Activated B cell treated with CpG ODN at 0.5 μM for 24 hours (primary cell): ENCODE measurements at places on chromosomes 12 and 14. TPM values are rescaled to one million over a fixed set of nuclear protein-coding genes. Genes with fewer than 3 reads are reported as not detected.

C12orf43 gene
- total RNA-seq = 23.7 and 24.8 TPM in 2 replicates

POTEG gene
- not detected in 2 replicates for total RNA-seq

DHRS1 gene
- 32.5 and 33.9 TPM in 2 replicates for total RNA-seq

MYBPC1 gene
- total RNA-seq = not detected in 2 replicates

IAPP gene
- not detected in 2 replicates for total RNA-seq

- no peak for DNase-seq
These were observed 740.9 kb downstream of the GALC start for GRCh38 chr14:87252103-87252502.

GRCh38 chr14:34398024-34398423 lies 64.0 kb downstream of the SPTSSA start:
- no peak for DNase-seq

GRCh38 chr12:42809226-42809625 lies 219.7 kb upstream of the PRICKLE1 start:
- no peak for DNase-seq

- no peak for DNase-seq
These were observed 19.8 kb upstream of the DHRS4 start for GRCh38 chr14:23933742-23934128.

DNA sequence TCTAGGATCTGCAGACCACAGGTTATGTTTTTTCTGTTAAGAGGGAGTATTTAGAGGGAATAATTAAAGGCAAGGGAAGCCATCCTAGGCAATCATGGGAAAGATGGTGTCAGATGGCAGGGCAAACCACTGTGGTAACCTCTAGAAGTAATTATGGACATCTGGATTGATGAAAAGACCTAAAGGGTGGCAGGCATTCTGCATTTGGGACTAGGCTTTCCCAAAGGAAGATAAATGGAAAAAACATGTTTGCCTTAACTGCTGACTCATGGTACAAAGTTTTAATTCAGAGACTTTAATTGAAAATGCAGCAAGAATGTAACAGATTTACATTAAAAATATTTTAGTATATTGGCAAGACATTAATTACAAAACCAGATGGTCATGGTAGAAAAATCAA lies 88.1 kb downstream of the TMEM30B start:
- no peak for DNase-seq

DNA sequence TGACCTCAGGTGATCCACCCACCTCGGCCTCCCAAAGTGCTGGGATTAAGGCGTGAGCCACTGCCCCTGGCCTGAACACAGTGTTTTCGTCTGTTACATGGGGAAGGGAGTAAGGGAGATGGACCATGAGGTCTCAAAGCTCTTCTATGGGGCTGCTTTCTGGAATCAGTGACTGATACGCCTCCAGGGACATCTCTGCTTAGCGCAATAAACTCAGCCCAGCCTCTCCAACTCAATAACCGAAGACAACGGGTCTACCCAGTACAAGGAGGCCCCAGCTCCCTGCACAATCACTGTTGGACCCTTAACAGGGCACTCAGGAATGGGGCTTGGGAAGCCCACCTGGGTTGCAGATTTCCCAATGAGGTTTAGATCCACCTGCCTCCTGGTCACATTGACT lies 42.6 kb upstream of the CHGA start:
- no peak for DNase-seq

GRCh38 chr14:87067591-87067990 lies 925.4 kb downstream of the GALC start:
- no peak for DNase-seq

GRCh38 chr14:104113631-104114420 lies 24.6 kb upstream of the KIF26A start:
- no peak for DNase-seq

DNA sequence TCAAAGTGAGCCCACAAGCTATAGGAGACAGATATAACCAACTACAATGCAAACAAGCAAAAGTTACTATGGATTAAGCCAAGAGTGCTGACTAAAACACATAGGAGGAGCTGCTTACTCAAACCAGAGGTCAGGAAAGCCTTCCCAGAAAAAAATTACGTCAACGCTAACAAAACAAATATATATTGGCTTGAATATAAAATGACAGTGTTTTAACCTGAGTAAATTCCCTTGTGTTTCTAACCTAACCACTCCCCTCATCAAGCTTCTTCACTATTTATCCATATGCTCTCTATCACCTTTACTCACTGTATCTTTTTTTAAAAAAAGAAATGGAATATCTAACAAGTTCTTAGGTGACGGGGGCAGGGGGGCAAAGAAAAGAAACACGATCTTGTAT lies 115.9 kb downstream of the MED13L start:
- no peak for DNase-seq

- DNase-seq = no peak
These were observed 260.9 kb upstream of the USP15 start for GRCh38 chr12:61999311-61999710.

- DNase-seq = no peak
These were observed 41.9 kb upstream of the BEGAIN start for GRCh38 chr14:100629098-100629497.

DNA sequence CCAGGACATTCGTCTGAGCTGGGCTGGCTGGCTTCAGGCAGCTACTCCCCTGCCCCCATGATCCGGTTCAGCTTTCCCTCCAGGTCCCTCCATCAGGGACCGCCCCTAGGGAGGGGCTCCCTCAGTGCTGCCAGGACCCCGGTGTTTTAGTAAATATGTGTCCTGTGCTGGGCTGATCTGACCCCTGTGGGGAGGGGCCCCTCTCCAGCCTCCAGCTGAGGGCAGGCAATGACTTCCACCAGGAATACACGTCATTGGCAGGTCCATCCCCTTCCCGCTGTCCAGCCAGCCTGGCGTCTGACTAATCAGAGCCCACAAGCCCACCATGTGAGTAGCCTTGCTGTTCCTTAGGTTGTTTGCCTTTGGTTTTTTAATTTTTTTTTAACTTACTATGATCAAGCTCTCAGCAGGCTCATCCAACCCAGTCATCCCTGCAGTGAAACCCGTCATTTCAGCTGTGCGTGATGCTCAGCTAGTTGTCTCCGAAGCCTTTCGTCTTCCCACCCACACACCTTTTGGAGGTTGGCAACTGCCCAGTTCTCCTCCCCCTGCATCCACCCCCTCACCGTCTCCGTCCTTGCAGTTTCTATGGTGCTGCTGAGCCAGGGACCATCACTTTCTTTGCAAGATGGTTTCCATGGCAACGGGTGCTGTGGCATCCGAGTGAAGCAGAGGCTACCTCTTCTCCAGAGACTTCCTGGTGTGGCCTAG lies 16.0 kb upstream of the SERPINA4 start:
- no peak for DNase-seq

DNA sequence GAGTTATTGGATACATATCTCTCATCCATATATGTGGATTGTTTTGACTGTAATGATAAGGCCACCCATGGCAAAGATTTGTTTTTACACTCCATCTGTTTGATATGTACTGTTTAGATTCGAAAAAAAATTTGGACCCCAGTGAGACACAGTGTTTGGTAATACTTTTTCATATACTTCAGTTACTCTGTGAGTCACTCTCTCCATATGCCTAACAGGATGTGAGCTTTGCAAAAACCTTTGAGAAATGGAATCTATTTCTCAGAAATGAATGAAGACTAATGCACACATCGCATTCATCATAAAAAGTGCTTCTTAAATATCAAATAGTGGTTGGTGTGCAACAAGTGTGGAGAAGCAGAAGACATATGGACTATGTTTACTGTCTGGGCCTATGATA lies 781.5 kb downstream of the SLC6A15 start:
- DNase-seq = no peak

GRCh38 chr14:64758025-64758521 lies 53.8 kb downstream of the PLEKHG3 start:
- no peak for DNase-seq

DNA sequence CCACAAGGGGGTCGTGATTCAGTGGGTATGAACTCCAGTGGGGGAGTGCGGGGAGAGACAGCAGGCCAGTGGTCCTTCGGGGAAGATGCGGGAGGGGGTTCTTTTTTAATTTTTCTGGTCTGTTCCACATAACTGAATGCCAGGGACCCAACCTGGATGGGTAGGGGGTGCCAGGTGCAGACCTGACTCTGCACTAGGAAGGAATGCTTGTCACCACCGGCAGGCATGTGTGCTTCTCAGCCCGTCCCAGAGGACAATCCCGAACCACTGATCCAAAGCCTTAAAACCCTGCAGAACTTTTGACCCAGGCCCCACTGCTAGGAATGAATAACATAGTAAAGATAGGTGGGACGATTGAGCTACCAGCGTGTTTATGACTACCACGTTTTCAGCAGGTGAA lies 72.0 kb downstream of the DIO3 start:
- no peak for DNase-seq

DNA sequence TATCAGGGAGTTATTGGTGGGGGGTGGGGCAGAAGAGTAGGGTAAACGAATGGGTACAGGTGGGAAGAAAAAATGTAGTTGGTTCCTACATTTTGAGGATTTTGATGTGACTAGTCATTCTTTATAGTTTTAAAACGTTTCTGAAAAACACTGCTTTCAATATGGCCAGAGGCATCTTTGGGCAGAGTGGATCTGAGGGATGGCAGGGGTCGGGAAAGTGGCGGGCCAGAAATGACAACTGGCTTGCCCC lies 527 bp upstream of the ATP23 start:
- no peak for DNase-seq

DNA sequence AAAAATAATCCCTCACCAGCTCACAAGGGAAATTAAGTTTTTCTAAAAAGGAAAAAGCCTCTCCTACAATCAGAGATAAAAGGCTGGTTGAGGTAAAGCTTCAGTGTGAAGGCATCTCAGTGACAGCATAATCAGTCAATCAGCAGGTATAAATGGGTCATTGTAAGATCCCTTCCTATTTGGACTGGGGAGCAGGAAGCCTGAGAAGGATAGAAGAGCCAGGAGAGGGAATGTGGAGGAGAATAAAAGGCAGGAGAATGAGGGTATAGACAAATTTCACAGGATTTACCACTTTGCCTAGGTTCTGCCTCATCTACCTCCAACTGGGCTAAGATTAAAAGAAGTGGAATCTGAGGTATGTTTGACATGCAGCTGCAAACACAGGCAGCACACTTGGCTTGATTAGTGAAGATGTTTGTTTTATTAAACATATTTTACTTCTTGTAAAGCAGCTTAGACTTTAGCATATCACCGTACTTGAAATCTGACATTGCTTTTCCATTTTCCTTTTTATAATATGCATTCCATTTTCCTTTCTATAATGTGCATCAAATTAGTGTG lies 479.1 kb upstream of the USP15 start:
- DNase-seq = no peak

GRCh38 chr14:53316504-53316903 lies 163.4 kb upstream of the DDHD1 start:
- no peak for DNase-seq

DNA sequence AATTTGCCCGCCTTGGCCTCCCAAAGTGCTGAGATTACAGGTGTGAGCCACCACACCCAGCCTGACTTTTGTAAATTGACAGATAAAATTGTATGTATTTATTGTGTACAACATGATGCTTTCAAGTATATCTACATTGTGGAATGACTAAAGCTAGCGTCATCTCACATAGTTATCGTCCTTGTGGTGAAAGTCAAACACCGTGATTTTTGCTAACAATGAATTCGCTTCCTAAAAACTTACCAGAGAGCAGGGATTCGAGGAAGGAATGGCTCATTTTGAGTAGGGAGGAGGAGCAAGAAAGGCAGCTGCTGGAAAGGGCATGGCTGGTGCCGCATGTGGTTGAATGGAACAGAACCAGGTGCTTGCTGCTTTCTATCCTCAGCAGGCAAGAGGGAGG lies 85.4 kb downstream of the LGMN start:
- DNase-seq = no peak

DNA sequence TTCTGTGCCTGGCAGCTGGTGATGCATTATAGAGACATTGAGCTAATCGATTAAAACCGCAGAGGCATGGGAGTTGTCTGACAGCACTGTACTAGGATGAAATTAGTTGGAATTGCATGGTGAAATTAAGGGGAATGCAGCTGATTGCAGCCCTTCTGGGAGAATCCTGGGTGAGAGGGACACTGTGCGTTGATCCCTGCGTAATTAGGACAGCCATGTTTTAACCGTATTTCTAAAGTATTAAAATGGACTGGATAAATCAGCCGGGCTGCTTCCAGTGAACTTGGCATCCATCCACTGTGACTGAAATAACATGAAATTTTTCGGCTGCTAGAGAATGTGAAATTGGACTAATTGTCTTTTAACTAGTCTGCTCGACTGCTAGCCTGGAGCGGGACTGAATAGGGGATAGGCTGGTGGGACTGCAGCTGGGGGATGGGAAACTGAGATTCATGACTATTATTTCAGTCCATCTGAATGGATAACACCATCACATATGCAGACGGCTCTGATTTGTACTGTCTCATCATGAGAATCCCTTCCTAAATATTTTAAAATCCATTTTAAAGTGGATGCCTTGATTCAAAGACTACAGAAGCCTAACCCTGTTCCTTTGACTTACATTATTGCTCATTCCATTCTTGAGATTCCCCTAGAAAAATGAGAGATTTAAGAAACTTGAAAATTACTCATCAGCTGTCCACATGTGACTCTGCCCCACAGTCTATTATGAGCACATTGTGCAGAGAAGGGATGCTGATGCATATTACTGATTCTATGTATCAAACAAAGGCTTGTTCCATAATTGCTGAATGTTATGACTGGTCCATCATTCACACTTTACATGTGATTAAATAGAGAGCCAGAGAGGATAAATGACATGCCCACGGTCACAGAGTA lies 343.9 kb downstream of the NPAS3 start:
- no peak for DNase-seq

GRCh38 chr14:44589180-44589579 lies 82.1 kb upstream of the FSCB start:
- DNase-seq = no peak

DNA sequence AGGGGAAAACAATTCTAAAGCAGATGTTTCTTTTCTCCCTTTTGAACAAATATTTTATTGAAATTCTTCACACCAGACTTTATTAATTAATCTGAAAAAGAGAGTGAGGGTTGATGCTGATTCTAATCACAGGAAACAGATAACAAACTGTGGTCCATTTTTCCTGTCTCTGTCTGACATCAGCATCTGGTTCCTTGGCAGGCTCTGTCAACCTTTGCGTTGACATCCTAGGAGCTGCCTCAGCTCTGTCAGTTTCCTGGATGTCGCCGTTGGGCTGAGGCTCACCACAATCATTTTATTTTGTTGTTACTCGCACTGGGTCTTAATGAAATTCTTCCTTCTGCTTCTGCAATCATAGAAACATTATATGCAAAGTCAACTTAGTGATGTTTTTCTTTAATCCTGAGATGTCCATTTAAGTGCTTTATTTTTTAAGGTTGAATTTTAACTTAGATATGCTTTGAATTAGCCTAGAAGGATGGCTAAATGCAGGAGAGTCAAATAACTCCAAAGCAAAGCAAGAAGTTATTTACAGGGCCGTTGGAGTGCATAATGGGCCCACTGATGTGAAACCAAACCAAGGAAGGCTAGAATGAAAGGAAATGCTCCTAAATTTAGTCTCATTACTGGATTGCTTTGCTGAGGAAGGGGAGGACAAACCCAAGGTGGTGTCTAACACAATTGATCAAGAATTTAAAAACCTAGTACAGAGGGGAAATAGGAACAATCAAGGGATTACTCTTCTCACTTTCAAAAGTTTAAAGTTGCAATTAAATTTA lies 542.4 kb downstream of the FLRT2 start:
- DNase-seq = no peak

GRCh38 chr12:49336645-49337584 lies at the start of gene C1QL4:
Gene C1QL4 (minus strand): TSS chr12:49337188. CDS start chr12:49336477, 711 bp downstream.
- peak; percentile 95 for DNase-seq
